Activated naive CD8-positive, alpha-beta T cell treated with anti-CD3 and anti-CD28 coated beads, Interleukin-2, amount 50 U/mL, for 24 hours (primary cell): ENCODE measurements at places on chromosomes 11 and 22.

- DNase-seq, result no peak
Observed at GRCh38 chr11:413120-414081, 1.4 kb downstream of the SIGIRR start.

- no peak for DNase-seq
Observed at GRCh38 chr11:120714438-120714837, 202.9 kb downstream of the GRIK4 start.

GRCh38 chr22:23086787-23087186 lies 16.5 kb downstream of the GNAZ start:
- DNase-seq, result no peak

GRCh38 chr11:8011371-8011770 lies 24.2 kb downstream of the EIF3F start:
- DNase-seq, result no peak

- peak; percentile 11 for DNase-seq
Observed at GRCh38 chr11:35619855-35620640, 1.8 kb downstream of the FJX1 start.

- DNase-seq, result peak; percentile 39
Observed at GRCh38 chr22:22865311-22866072, 22.1 kb upstream of the IGLL5 start.

- no peak for DNase-seq
Observed at GRCh38 chr22:35347462-35347861, 33.4 kb upstream of the HMOX1 start.

DNA sequence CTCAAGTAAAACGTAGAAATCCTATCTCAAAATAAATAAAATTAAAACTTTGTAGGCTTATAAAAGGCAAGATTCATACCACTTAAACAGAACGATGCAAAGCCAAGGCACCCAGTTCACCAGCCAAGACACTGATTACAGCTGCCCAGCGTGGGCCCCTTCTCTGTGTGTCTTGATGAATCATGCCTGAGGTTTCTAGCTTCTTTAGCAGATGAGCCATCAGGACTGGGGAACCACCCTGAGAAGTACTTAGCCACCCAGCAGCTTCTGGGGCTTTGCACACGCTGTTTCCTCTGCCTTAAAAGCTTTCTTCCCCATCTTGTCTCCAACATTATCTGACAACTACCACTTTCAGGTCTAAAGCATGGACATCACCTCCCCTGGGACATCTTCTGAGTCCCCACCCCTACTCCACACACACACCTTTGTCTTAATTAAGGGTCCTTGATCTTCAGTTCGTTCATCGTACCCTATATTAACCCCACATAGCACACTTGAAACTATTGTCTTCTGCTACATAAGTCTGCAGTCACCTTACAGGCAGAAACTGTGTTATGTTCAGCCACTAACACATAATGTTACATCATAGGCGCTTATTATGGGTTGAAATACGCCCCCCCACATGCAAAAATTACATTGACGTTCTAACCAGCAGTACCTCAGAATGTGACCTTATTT lies 8.7 kb upstream of the LAYN start:
- peak; percentile 69 for DNase-seq

DNA sequence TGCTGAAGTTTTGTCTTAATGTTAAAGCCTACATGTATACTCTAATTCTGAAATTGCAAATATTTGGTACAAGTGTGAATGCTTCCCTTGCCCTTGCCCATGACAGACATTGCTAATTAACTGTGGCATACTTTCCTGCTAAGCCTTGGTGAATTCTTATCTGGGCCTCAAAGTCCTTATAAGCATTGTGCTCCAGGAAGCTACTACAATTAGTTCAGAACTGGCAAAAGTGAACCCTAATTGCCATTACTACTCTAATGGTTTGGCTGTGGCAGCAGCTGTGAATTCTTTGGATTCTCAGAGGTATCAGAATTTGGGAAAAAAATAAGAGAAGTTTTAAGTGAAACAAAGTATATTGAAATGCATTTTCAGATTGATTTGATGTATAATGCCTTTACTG lies 24.3 kb downstream of the EMSY start:
- DNase-seq, result no peak

- no peak for DNase-seq
Observed at GRCh38 chr11:109197656-109198055, 224.3 kb upstream of the C11orf87 start.

GRCh38 chr11:25596701-25597100 lies 735.2 kb upstream of the ANO3 start:
- no peak for DNase-seq

DNA sequence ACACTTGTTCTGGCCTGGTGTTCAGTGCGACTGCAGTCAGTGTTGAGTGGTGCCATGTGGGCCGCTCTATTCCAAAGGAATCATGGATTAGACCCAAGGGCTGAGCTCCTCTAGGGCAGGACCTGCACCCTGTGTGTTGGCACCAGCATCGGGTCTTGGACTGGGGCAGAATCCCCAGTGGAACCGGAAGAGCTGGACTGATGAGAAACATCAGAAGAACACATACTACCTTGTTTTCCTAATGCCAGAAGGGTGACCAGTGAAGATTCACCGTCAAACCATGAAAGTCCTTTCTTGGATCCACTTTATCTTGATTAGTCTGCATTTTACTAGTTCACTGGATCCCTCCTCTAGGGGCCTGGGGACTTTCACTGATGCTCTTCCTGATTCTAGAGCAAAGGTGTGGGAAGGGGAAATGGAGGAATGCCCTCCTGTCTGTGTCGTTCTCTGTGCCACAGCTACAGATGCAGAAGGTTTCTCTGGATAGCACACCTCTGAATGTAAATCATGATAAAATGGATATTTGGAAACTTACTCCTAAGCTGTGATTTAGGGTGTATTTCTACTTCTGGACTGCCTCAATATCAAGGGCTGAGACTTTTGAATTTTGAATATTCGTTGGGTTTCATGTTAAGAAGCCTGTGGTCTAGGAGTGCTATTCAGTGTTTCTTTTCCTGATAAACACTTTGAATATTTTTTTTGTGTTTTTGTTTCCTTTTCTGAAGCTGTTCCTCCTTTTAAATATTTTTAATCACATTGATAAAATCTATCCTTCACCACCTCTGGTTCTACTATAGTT lies 11.0 kb upstream of the GLB1L3 start:
- DNase-seq, result no peak

DNA sequence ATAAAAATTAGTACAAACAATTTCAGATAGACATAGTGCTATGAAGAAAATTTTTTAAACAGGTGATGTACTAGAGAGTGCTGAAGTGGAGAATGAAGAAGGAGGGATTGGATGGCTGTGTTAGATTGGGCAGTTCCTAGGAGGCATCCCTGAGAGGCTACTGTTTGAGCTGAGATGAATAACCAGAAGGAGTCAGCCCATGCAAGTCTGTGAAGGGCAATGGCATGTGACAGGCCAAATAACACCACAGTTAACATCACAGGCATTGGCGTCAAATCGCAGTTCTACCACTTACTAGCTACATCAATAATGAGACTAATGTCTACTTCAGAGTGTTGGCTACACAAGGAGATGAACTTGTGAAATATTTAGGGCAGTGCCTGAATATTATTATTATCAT lies 35.4 kb downstream of the HORMAD2 start:
- no peak for DNase-seq

DNA sequence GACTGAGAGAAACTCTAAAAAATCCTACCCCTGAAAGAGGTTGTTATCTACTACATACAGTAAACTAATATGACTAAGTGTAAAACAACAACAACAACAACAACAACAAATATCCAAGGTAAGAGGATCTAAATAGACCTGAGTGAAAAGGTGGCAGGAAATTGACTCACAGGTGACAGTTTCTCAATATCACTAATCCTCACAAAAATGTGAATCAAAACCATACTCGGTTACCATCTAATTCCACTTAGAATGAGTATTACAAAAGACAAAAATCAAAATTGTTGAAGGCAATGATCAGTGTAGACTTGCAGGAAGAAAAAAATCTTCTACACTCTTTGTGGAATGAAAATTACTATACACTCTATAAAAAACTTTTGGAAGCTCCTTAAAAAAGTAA lies 17.5 kb downstream of the RGL4 start:
- no peak for DNase-seq

GRCh38 chr22:39994566-39995392 lies at the start of gene FAM83F:
Gene FAM83F (plus strand): TSS chr22:39994954. CDS start chr22:39995043, 89 bp downstream.
- peak; percentile 47 for DNase-seq

DNA sequence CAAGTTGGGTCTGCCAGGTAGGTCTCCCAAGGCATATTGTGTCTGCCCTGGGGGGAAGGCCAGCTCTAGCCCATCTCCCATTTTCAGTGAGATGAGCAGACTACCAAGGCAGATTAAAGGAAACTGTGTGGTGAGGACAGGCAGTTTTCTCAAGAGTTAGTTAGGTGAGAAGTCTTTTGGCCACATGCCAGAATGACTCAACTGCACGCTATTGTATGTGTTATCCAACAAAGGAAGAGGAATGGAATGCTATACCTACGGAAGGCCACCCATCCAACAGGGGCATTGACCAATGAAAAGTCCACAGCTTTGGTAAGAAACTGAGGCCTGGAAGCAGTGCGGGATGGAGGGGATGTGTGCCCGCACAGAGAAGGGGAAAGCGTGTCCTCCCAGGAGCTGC lies 941.7 kb downstream of the NTM start:
- no peak for DNase-seq

GRCh38 chr11:131495423-131495822 lies 125.0 kb downstream of the NTM start:
- DNase-seq, result no peak

GRCh38 chr22:45124176-45124847 lies 39.4 kb upstream of the NUP50 start:
- DNase-seq, result no peak

DNA sequence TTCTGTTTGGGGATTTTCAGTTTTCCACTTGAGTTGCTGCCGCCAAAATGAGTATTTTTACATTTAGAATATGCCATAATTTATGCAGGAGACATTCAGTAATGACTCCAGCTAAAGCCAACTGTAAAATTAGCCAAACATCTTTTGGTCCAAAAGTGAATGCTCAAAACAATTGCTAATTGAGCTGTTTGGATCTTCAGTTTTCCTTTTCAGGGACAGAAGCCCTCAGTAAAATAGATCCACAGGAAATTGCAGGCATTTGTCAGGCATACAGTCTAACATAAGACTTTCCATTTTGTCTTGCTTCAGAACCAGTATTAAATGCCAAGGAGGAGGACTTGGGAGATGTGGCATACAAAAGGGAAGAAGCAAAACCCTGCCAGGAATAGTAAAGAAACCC lies 524.8 kb upstream of the API5 start:
- DNase-seq, result no peak

DNA sequence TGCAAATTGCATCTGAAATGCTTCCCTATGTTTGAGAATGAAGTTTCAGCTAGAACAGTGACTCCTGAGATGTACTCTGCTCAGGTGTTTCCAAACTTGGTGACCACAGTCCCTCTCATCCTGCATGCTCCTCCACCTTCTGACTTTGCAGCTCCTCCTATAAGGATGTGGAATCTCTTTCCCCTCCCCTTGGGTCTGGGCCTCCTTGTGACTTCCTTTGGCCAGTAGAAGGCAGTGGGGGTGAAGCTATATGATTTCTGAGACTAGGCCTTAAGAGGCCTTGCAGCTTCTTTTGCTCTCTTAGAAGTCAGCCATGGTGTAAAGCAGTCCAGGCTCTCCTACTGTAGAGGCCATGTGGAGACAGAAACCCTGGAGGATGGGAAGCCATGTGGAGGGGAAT lies 50.7 kb downstream of the CSF2RB start:
- DNase-seq, result no peak

GRCh38 chr11:11251394-11251970 lies 101.6 kb downstream of the CSNK2A3 start:
- no peak for DNase-seq

DNA sequence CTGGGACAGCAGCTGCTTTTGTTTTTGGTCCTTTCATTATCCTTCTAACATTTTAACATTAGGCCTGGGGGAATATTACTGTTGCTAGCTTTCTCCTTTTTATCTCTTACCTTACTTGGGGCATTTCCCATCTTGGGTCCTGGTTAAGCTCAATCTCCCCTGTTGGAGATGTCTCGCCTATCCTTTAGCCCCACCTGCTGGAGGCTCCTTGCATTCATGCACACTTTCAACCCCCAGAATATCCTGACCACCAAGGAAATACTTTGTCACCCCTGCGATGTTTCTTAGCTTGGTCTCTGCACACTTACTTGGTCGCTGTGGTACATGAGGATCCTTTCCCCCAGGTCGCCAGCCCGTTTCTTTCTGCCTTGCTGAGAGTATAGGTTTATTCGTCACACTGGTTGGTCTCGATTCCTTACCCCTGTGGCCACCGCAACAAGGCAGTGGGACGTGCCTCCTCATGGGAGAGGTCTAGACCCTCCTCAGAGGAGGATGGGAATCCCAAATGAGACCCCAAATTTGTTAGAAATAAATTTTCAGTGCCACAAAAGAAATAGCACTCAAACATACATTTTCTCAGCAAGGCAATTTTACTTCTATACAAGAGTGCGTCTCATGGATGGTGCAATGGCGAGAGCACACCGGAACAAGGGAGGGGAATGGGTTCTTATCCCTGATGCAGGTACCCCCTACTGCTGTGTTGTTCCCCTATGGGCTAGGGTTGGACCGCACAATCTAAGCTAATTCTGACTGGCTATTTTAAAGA lies 5.4 kb upstream of the TXN2 start:
- peak; percentile 68 for DNase-seq

- DNase-seq, result no peak
Observed at GRCh38 chr22:47813661-47814060, 1051.2 kb downstream of the TBC1D22A start.

DNA sequence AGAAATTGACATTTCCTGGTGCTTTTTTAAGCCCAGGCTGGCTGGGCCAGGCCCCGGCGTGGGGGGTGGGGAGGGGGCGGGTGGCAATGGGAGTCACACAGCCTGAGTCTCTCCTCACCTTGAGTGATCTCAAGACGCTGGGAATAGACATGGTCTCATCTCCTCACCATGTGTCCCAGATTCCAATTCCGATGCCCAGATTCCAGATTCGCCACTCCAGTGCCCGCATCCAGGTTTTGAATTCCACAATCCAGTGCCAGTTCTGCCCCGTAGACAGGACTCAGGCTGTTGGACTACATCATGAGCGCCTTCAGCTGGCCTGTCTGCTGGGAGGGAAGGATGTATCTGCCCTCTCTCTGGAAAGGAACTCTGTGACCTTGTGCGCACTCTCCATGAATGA lies 19.1 kb downstream of the KCNC1 start:
- no peak for DNase-seq

DNA sequence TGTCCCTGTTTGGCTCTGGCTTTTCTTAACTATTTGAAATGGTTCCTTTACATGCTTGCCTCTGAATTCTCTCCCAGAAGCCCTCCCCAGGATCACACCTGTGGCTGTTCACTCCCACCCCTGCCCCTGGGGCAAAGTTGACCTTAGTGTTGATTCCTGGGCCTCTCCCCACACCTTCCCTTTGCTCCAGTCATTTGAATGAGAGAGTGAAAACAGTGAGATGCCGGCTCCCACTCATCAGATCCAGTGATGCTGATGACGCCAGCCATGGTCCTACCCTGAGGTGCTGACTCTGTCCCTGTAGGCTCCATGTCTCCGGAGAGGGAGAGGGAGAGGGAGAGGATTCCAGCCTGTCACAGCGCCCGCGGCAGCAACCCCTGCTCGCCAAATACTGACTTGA lies 40.7 kb downstream of the LRP5 start:
- no peak for DNase-seq

GRCh38 chr11:124861670-124862069 lies 3.6 kb upstream of the ROBO3 start:
- no peak for DNase-seq

GRCh38 chr11:111911563-111912401 lies at the start of gene CRYAB:
Gene CRYAB (minus strand): TSS chr11:111911770. CDS start chr11:111911724, 46 bp downstream.
- DNase-seq, result no peak
